ENCODE measurements at places on chromosomes 4 and X.
A peak's percentile ranks its signal among the peaks of the same experiment; 100 is the strongest.

DNA sequence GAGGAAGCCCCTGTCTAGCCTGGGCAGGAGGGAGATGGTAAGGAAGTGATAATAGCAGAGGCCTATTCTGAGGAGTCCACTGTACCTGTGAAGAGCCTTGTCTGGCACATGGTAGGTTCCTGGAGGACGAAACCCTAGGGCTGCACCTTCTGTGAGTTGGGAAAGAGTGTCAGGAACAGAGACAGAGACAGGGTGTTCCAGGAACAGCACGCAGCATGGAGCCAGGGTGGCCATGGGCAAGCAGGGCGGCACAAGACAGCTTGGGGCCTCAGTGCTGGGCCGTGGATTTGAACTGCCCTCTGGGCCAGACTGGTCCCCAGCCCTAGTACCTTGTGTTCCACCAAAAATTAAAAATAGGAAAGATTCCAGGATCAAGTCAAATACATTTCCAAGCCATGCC is 272.5 kb downstream of the EVC2 start:
- ATAC-seq: no peak

DNA sequence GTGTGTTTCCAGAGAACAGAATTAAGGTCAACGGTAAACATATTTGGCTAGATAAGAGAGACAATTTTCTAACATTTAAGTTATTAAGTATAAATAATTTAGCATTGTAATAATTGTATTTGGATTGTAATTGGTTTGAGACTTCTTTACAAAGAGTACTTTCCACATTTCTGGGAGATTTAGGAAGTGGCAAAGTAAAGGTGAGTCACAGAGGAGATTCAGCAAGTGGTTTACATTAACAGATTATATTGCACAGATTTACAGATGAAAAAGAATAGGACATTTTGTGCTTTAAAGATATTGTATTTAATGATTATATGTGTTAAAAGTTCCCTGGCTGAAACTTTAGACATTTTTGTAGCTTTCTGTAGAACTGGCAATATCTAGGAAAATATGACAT is 584.4 kb upstream of the AADAT start:
- no peak for ATAC-seq

DNA sequence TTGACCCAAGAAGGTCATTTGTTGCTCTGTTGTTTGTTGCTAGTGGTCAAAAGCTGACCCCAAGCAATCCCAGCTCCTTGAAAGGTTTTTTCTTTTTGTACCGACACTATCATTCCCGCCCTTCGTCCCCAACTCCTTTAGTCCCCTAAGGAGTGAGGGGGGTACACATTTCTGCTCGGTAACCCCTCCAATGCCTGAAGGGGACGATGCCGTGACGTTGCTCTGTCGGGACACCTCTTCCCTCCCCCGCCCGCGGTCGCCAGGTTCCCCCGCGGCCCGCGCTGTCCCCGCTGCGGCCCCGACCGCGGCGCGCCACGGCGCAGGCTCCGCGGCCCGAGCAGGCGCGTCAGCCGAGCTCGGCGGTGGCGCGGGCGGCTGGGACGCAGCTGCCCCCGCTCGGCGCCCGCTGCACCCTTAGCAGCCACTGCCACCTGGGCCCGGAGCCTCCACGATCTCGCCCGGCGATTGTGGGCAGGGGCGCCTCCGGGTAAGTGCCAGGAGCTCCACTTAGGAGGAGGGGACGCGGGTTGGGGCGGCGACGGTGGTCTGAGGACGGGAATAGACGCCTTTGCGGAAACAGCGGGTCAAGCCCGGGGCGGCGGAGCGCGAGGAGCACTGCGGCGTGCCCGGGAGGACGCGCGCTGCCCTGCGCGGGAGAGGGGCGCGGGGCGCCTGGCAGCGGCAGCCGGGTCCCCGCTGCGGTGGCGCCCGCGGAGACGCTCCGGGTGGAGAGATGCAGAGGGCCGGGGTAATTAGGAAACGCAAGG is at the start of gene GLRB:
GLRB (plus strand) TSS at position 340 of the 767 bp plus-strand sequence. CDS start 1,875 bp downstream, outside the sequence.
- ATAC-seq: peak; percentile 88

DNA sequence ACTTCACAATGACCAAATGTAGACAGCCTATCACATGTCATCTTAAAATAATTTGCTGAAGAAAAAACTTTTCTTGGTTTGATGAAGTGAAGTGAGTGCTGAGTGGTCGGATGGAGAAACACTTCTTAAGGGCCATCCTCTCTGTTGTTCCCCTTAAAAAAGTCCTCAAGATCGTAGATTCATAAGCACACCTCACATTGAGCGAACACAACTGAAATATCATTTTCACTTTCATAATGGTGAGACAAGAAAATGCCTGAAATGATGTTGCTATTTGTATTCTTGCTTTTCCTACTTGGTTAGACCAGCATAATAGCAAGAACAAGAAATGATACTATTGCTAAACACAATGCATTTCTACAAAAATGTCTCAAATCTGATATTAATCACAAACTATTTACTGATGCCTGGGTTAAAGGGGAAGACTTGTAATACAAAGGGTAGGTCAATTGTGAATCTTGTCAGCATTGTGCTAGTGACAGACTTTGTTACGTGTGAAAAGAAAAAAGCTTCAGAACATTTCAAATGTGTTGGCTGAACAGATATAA is 305.6 kb upstream of the NR3C2 start:
- no peak for ATAC-seq

DNA sequence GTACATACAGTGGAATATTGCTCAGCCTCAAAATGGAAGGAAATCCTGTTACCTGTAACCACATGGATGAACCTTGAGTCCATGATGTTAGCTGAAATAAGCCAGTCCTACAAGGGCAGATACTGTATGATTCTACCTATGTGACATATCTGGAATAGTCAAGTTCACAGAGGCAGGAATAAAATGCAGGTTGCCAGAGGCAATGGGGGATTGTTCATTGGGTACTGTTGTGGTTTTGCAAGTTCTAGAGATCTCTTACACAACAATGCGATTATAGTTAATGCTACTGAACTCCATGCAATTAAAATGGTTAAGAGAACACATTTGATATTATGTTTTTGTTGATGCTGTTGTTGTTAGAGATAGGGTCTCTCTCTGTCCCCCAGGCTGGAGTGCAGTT is 74.6 kb downstream of the SHROOM2 start:
- no peak for ATAC-seq

- ATAC-seq: peak; percentile 88
These were observed at the start of gene DNASE1L1 for GRCh38 chrX:154409222-154409871. Gene DNASE1L1, minus strand, starts transcription at chrX:154409254. Its CDS starts 3,686 bp downstream, at chrX:154405568.

- peak; percentile 80 for ATAC-seq
These were observed 1.1 kb downstream of the FBXL5 start for GRCh38 chr4:15653864-15654592.

DNA sequence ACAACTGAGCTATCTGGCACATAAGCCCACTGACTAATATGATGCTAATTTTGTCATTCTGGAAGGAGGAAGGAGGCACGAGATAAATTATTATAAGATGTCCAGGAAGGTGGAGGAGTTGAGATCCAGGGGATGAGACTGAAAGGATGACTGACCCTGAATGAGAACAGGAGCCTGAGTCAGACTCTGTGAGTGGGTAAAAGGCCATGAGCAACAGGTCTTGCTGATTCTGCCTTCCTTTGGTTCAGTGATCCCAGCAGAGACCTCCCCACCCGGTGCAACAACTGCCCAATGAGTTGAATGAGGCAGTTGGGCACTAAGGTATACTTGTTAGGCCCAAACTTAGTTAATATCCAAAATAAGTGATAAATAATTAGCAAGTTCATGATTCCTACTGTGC is 238.1 kb upstream of the GPC4 start:
- ATAC-seq: no peak

DNA sequence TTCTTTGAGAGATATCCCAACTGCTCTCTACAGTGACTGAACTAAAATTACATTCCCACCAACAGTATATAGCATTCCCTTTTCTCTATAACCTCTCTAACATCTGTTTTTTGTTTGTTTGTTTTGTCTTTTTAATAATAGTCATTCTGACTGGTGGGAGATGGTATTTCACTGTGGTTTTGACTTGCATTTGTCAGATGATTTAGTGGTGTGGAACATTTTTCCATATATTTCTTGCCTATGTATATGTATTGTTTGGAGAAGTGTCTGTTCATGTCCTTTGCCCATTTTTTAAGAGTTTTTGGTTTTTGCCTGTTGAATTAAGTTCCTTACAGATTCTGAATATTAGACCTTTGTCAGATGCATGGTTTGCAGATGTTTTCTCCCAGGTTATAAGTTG is 9.0 kb downstream of the USO1 start:
- ATAC-seq: no peak

DNA sequence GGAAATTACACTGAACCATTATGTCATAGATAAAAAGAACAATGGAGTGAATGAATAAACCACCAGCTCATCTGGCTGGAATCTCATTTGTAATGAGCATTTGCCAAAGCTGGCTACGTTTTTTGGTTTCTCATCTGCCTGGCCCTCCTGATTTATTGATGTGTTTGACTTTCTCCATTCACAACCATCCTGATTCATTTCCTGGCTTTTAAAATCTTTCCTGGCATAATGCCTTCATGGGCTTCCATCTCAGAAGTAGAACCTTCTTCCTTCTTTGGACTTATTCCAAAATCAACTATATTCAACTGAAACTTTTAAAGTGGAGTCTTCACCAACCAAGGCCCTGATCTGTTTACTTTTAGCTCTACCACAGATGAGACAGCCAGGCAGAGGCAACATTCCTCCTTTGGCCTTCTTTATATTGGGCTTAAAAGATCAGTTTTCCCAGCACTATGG is 36.0 kb upstream of the ARSJ start:
- peak; percentile 93 for ATAC-seq

DNA sequence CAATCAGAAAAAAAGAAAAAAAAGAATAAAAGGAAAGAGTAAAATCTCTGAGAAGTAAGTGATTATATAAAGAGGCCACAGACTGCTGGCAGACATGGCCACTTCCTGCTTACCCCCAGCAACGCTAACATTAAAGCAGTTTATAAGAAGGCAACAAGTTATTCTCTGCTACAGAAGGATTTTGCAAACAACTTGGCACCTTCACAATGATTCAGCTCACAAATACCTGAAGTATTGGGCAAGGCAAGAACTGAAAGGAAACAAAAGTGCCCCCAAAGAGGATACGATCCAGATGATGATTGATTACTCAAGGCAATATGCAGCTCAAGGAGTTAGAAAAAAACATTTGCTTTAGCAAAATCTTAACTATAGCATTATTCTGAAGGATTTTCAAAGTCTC is 718.8 kb downstream of the KLHL13 start:
- no peak for ATAC-seq

DNA sequence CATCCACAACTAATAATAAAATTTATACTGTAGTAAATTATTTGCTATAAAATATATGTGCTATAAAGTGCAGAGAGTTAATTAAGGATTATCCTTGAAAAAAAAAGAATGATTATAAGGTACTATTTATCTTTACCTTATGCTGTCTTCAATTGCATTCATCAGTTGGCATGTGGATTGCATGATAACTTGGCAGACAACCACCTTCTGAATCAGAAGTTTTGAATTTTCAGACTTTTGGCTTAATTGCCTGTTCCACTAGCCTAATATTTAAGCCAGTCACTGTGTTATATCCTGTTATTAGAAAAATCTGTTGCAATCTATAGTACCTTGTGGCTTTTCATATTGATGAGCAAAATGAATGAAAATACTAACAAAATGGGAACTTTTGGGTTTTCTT is 1040.3 kb upstream of the PCDH10 start:
- no peak for ATAC-seq

DNA sequence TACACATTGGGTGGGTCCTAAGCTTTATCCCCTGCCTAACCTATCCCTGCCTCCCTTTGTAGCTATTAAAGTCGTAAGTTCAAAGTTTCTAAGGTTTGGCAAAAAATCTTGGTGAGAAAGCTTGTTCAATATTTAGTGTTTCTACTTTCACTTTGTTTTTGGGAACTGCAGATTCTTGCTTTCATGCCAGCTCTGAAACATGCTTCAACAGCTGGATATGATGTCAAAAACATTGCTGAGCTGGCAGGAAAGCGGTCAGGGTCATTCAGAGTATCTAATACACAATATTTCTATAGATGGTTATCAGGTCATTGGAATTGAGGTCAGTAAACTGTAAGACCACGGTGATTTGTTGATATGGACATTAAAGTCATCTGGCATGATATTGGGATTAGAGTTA is 19.7 kb downstream of the CENPI start:
- ATAC-seq: no peak

- no peak for ATAC-seq
These were observed 58.5 kb downstream of the ARHGAP10 start for GRCh38 chr4:147790412-147790811.

GRCh38 chrX:98299785-98300184 is 1416.1 kb downstream of the RPA4 start:
- ATAC-seq: no peak

- no peak for ATAC-seq
These were observed 76.7 kb upstream of the FAM9C start for GRCh38 chrX:13121020-13121555.

GRCh38 chr4:177033632-177034031 is 240.9 kb upstream of the VEGFC start:
- ATAC-seq: no peak

GRCh38 chr4:74624351-74625151 is 169.8 kb downstream of the BTC start:
- ATAC-seq: peak; percentile 77

DNA sequence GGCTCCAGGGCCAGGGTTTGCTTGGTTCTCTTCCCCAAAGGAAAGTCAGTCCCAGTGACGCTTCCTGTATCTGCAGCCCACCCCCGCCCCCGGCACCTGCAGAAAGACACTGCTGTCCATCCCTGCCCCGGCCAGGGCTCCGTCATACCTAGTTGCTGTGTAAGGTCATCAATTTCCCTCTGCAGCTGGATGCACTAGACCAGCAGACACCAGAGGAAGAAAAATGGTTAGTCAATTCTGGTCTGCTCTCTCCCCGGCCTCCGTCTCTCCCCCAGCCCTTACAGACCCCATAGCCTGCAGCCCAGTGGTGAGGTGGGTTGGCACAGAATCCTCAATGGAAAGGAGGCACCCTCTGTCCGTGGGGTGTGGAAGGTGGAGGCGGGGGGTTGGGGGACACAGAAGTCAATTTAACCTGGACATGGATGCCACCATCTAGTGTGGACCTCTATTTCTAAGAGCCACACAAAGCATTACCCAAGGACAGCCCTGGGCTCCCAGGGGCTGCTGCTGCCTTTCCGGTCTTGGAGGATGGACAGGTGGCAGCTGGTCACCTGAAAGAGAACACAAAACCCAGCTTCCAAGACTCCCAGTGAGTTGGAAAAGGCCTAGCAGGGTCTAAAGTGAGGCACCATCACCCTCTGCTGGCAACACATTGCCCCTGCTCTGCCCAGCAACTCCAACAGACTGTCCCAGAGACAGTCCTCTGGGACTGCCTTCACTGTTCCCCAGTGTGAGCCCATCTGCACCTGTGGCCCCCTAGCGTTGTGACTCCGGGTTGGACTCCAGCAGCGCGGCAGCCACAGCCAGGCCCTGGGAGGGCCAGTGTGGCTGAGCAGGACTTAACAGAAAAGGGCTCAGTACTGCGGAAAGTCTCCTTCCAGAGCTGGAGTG is 40.2 kb upstream of the NHSL2 start:
- ATAC-seq: peak; percentile 90

All from SK-N-SH treated with all-trans-retinoic acid at 6 μM for 48 hours (cell line).